ENCODE measurements at places on chromosomes 1 and 21.

DNA sequence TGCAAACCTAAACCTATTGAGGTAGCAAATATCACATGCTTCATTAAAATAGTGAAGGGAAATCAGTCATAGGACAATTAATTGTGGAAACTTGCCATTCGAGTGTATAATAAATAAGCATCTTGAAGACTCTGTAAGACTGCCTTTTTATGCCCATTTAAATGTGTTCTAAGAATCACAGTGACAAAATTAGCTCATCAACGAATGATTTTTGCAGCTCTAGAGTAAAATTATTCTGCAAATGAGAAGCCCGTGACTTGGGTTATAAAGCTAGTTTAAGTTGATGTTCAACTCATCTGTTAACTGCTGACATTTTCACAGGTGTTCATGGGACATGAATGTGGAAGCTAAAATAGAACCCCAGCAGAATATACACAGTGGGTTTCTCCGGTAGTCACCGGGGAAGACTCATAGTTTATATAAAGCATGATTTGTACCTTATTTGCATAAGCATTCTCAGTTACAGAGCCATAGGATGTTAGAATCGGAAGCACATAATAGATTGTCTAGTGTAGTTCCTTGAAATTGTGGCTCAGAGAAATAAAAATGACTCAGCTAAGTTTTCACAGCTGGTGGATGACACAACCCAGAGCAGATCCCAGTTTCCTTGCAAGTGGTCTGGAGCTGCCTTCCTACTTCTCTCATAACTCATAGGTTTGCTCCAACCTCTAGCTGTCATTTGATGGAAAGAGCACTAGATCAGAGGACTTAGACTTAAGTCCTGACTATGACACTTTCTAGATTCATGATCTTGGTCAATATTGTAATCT is 107.3 kb downstream of the UCHL5 start:
- no peak for DNase-seq

GRCh38 chr1:239792157-239792556 is 299.5 kb upstream of the FMN2 start:
- DNase-seq: no peak

DNA sequence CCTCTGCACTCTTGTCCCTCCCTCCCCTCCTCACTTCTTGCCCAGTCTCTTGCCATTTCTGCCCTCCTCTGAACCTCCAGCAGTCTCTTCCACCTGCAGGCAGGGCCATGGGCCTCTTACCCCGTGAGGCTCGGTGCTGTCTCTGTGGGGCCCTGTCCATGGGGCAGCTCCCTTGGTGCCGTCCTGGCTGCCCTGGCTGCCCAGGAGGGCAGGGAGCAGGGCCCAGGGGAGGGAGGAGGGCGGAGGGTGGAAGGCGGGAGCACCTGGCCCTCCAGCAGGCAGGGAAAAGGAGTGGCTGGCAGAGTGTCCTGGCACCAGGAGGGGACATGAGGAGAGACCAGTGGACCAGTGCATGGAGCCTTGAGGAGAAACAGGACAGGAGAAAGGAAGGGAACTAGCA is at the start of gene RORC:
TSS of gene RORC (minus strand) at position 198 of the 400 bp plus-strand sequence. CDS start at position 160, 38 bp downstream.
- no peak for DNase-seq

- DNase-seq: no peak
Observed at GRCh38 chr1:200328379-200328778, 81.5 kb downstream of the ZNF281 start.

DNA sequence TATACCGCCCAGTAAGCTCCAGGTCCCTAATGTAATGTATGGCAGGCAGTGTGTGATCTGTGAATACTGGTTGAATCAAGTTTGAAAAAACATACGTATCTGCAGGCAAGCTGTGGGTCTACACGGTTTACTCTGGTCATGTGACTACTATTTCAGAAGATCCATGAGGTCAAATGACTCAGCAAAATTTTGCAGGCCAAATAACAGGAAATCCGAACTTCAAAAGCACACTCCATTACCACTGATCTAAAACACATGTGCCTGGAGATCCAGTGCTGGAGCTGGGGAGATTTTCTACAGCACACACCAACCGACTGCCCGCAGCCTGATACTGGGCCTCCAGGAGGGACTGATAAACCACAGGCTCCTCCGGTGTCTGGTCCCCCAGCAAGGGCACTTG is 64.5 kb upstream of the SLC44A3 start:
- DNase-seq: no peak

DNA sequence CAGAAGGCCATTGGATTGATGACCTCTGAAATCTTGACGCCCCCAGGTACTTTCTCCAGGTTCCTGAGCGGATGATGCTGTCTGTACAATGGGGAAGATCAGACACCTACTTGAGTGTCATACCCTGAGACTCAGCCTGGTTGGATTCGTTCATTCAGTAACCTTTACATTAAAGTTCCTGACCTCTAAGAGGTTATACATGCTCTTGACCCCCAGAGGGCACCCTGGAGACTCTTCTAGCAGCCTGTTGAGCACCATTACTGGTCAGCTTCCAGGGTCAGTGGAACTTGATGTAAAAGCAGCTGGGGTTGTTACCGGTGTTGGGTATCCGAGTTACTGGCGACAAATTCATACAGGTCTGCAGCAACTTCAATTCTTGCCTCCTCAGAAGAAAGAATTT is 114.3 kb upstream of the ZNF678 start:
- no peak for DNase-seq

GRCh38 chr21:46129846-46130651 is 25.3 kb downstream of the FTCD start:
- DNase-seq: no peak

GRCh38 chr1:85611425-85611824 is 30.9 kb downstream of the CCN1 start:
- DNase-seq: no peak

DNA sequence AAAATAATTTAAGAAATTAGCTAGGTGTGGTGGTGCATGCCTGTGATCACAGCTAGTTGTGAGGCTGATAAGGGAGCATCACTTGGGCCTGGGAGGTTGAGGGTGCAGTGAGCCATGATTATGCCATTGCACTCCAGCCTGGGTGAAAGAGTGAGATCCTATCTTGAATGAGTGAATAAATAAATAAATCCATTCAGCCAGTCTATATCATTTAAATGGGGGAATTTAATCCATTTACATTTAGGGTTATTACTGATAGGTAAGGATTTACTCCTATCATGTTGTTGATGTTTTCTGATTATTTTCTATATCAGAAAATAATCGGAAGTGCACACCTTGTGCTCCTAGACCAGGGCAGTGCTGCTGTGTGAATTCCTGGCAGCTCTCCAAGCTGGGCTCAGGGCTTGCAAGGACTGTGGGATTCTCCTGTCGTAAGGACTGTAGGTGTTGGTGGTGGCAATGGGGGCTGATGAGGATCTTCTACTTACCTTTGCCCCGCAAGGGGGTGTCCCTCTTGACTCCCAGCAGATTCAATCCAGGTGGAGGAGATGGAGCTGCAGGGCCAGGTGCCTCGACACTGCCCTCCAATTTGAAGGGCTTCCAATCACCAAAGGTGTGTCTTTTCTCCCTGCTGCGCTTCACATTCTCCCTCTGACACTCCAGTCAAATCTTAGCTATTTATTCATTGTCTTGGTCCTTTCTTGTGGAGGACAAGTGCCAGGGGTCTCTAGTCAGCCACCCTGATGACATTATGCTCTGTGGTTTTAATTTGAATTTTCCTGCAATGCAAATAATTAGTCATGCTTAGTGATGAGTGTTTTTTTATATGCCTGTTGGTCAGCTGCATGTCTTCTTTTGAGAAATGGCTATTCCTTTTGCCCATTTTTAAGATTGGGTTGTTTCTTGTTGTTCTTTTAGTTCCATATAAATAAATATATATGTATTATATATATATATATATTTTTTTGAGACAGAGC is 14.1 kb upstream of the TRAPPC10 start:
- no peak for DNase-seq

- DNase-seq: no peak
Observed at GRCh38 chr1:239858057-239858456, 233.6 kb upstream of the FMN2 start.

DNA sequence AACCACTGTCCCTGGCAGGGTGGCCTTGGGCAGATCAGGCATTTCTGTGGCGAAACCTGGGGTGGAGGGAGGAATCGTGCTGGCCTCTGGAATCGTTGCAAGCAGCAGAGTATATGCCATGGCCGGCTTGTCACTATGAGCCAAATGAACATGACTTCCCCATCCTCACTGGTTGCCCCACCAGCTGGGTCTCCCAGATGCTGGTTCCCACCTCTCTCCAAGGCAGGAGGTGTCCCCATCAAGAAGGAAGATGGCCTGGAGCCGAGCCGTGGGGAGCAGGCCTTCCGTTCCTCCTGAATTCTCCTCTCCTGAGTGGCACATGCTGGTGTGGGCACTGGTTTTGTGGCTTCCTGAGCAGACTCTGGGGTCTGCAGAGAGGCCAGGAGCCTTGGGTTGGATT is 60.2 kb upstream of the ACTRT2 start:
- no peak for DNase-seq

GRCh38 chr1:34406377-34406776 is 229.7 kb downstream of the C1orf94 start:
- no peak for DNase-seq

DNA sequence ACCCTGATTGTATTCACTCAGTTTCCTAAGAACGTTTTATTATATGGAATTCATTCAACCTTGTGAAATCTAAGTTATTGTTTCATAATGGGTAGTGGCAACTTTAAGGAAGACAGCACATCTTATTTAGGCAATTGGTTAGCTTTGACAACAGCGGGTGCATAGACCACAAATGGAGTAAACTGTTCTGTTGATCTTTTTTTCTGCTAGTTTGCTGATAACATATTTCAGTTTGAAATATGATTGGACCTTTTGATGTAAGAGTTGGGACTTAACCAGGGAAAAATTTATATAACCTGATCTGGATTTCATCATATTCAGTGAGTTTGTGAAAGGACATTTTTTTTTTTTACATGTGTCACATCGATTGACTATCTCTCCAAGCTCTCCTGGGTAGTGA is 151.7 kb downstream of the HLX start:
- DNase-seq: no peak

- DNase-seq: no peak
Observed at GRCh38 chr1:220879076-220879508, at the start of gene HLX. Gene HLX (plus strand): TSS chr1:220879443. CDS start chr1:220879858, 415 bp downstream.
